ENCODE measurements at places on chromosomes 13 and 19.

DNA sequence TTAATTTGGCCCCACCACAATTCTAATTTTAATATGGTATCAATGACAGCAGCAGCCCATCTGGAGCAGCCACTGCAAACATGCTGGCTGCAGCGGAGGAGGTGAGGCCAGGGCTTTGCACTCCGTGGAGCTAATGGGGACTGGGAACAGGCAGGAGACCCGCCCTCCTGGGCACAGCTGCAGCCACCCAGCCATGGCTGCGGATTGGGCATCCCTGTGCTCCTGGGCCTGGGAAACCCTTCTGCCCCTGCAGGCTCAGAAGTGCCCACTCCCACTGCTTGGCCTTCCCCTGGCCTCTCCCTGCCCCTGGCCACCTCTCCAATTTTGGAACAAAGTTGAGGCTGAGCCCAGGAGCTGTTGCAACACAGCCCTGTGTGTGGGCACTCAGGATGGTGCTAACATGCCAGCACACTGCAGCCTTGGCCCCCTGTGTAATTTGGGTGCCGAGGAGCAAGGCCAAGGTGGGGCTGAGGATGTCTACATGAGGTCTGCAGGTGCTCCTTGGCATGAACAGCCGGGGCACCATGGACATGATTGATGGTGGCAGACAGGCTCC is 123.6 kb downstream of the PCDH9 start:
- DNase-seq = no peak

DNA sequence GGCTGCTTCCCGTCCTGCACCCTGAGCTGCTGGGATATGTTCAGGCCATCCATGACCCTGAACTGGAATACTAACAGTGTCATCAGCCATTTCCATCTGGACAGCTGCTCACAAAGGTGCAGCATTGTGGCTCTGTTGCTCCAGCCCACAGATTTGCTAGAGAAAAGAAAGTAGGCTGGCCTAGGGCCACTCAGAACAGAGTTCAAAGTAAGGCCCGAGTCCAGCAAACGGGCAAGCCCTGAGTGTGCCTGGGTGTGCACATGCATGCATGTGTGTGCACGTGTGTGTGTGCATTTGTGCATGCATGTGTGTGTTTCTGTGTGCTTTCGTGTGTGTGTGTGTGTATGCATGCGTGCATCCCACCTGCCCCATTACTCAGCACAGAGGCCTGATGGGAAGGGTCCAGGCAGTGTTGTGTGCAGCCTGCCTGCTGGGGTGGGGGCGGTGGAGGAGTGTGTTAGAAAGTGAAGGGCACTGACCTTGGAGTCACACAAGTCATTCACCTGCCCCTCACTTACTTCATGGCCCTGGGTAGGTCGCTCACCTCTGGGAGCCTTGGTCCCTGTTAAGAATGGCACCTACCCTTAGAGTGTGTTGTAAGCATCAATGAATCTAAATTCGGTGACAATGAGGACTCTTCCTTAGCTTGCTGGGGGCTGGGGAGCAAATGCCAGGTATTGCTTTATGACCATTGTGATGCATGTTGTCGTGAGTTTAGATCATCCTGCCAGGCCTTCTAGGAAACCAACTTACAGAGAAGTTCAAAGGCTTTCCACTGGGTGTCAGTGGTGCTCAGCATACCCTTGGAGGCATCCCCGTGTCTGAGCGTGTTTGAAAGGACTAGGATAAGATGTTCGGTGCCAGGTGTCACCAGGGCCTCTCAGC is 53.2 kb downstream of the GPR12 start:
- DNase-seq = peak; percentile 91

DNA sequence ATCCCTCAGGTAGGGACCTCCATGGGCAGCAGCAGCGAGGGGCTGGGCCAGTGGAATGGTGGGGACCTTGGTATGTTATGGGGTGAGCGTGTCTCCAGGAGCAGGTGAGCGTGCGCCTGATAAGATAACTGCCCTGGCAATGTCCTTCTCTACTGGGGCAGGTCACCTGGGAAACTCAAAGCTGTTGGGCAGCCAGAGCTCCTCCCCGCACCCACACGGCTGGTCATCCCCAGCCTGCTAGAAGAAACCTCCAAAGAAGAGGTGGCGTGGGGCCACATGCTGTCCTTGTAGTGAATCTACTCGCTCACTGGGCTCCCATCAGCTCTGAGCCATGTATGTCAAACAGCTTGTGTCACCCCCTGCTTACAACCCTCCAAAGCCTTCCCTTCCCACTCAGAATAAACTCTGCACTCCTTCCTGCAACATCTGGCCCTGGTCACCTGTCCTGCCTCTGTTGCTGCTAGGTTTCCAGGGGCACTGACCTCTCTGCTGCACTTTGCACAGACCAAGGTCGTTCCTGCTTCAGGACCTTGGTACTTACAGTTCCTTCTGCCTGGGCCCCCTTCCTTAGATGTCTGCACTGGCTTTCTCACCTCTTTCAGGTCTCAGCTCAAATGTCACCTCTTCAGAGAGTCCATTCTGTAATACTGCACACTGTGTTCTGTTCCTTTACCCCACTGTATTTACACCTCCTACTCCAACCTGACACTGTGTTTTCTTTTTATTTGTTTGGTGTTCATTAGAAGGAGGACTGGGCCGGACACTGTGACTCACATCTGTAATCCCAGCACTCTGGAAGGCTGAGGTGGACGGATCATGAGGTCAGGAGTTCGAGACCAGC is 1.8 kb upstream of the ATP4A start:
- DNase-seq = no peak

DNA sequence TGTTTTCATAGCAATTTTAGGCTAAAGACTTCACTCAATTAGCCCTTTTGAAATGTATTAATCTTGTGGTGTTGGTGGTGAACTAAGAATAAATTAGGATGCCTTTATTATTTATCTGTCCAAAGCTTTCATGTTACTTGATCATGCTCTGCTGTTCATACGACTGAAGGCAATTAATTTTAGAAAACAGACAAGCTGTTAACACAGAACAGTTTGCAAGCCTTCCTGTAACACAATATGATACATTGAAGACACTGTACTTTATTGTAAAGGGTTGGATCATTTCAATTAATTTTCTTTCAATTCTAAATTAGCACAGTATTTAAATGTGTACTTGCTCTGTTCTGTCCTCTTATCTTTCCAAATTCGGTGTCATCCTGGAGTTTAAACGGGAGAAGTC is 794.3 kb upstream of the MIR17HG start:
- peak; percentile 31 for DNase-seq

DNA sequence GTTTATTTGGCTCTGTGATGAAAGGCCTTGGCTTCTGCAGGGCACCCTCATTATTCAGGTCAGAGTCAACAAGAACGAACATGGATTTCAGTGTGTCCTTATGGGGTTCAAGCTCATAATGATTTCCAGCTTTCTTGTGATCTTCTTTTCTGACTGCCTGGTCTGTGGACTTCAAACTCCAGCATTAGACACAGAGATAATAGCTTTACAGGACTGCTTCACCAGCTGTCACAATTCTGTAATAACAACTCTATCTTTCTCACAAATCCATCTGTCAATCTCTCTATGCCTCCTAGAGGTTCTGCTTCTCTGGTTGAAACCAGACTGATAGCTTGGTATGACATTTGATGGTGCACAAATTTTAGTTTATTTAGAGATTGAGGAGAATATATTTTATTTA is 13.1 kb upstream of the SLITRK6 start:
- DNase-seq = no peak

GRCh38 chr13:101654883-101655282 is 202.4 kb downstream of the ITGBL1 start:
- DNase-seq = no peak

- no peak for DNase-seq
Measured at GRCh38 chr19:13956365-13956744, 4.0 kb downstream of the DCAF15 start.

GRCh38 chr19:23558541-23558940 is 128.5 kb downstream of the ZNF675 start:
- DNase-seq = no peak

GRCh38 chr19:2345794-2346663 is 14.0 kb upstream of the TMPRSS9 start:
- peak; percentile 20 for DNase-seq

- no peak for DNase-seq
Measured at GRCh38 chr19:28103921-28104320, 1109.0 kb downstream of the UQCRFS1 start.

DNA sequence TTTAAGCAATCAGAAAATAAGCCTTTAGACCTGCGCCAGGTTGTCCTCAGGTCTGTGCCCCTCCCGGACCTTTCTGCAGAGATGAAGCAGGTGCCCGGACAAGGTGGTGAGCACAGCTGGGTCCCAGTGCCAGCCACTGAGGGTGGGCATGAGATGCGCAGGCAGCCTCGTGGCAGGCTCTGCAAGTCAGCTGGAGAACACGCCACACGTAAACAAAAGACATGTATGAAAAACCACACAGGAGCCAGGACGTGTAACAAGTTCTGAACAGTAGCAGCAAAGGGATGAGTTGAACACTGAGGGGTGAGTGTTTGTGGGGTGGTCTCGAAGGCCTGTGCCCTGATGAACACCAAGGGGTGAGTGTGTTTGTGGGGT is 68.8 kb upstream of the MCF2L start:
- DNase-seq = no peak

DNA sequence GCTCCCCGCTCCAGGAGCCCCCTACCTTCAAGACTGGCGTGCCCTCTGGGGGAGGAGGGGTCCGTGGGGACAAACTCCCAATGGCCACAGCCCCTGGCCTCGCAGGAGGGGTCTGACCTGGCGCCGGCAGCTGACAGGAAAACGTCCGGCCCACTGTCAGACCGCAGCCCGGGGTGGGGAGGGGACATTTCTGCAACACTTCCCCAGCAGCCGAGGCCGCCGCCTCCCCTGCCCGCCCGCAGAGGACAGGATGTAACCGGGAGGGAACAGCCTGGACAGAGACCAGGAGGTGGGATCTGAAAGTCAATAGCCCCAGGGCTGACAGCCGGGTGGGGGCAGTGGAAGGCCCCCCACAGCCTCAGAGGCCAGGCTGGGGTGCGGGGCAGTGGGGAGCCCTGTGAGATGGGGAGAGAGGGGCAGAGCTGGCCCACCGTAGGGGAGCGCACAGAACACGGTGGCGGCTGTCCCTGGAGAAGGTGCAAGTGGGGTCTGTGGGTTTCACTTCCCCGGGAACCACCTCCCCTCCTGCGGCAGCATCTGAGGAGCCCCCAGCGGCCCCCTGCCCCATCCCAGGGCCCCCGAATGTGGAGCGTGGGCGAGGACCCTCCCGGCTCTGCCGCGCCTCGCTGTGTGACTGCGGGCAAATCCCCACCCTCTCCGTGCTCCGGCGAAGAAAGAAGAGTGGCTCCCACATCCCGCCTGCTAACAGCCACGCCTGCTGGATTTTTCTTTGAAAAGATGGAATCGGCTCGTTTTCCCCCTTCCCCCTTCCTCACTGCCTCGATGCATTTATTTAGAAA is at the start of gene PEAK3:
TSS of gene PEAK3 (minus strand) at position 114 of the 800 bp plus-strand sequence. CDS start 1,244 bp downstream, outside the sequence.
- DNase-seq = no peak

GRCh38 chr13:65468628-65469027 is 1761.5 kb downstream of the PCDH9 start:
- no peak for DNase-seq

- DNase-seq = peak; percentile 42
Measured at GRCh38 chr13:106100171-106100919, 435.1 kb downstream of the EFNB2 start.
